ENCODE measurements at places on chromosomes 7 and 10.

- peak; percentile 48 for DNase-seq
Observed at GRCh38 chr10:96789571-96790108, 42.5 kb upstream of the LCOR start.

- DNase-seq: no peak
Observed at GRCh38 chr10:15037691-15038090, 6.1 kb upstream of the OLAH start.

GRCh38 chr7:149257146-149257545 lies 4.8 kb upstream of the ZNF783 start:
- DNase-seq: peak; percentile 19

- no peak for DNase-seq
Observed at GRCh38 chr10:127496035-127496434, 53.1 kb upstream of the NPS start.

DNA sequence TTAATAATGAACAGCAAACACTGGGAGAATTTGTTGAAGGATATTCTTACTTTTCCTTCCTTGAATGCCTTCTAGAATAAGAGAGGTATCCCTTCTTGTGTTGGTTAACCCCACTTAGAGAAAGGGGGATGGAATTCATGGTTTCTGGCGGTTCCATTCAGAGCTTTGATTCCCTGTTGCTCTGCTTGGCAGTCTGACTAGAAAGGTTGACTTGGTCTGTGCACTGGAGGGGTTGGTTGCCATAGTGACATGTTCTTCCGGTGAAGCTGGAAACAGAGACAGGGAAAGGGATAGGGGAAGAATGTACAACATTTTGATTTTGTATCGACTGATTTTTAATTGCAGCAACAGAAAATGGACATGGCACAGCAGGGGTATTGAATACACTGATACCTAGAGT lies 2.5 kb downstream of the TMEM178B start:
- no peak for DNase-seq
